Right ventricle myocardium inferior (tissue), 1 donor: ENCODE measurements at places on chromosomes 12 and 14.

GRCh38 chr12:52813885-52814709 lies at the start of gene KRT4:
KRT4 (minus strand) TSS chr12:52814116; CDS start chr12:52814058, 58 bp downstream.
- DNase-seq: no peak

DNA sequence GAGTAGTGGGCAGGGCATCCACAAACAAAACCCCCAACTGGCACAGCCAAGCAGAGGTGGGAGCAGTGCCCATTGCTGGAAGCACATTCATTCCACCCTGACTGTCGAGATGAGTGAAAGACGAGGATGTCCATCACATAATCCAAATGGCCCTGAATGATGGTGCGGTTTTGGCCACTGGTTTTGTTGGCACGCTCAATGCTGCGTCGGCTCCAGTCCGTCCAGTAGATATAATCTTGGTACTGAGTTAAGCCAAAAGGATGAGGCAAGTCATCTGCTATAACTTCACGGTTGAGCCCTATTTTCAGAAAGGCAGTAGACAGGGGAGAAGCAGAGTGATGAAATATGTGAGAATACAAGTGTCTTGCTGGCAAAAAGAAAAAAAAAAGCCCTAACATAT lies 88.1 kb downstream of the BCL2L14 start:
- no peak for DNase-seq

DNA sequence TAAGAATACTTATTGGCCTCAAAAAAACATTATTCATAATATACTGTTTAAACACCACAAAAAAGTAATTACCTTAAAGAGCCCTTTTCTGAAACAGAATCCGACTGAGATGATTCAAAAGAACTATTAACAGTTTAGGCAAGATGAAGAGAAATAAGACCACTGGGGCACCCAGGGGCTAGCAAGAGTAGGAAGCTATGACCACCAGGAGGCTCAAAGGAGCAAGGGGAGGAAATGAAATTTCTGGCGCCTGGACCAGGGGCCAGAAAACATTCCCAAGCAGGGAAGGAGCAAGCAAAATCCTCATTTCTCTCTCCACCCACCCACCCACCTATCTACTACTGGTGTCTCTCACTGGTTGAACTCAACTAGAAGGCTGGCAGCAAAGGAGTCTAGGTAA lies 6.3 kb upstream of the DCAF4 start:
- no peak for DNase-seq

DNA sequence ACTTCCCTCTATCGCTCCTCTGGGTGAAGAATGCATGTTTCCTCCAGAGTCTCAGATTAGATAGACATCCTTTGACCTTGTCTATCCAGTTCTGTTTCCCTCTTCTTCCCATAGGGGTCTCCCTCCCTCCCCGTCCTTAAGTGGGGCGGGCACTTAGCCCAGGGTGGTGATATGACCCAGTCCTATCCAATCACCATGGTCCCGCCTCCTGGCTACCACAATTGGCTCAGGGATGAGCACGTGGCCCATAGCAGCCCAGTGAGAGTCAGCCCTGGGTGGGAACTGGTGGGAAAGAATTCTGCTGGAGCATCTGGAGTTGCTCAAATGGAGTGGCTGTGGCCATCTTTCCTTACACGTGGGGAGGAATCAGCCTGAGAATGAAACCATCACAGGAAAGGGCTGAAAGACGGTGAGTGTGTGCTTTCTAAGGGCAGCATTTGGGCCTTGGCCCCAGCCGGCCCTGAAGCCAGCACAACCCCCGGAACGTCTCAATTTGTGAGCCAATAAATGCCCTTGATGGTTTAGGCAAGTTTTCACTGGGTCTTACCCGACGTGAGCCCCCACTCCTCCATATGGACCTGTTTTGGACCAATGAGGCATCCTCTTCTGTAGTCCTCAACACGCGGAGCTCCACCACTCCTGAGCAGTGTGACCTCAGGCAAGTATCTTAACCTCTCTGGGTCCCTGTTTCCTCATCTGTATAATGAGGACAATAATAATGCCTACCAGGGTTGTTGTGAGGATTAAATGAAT lies 14.4 kb upstream of the MLXIP start:
- DNase-seq: peak; percentile 93

- no peak for DNase-seq
These were observed 226.2 kb upstream of the CLEC14A start for GRCh38 chr14:38481952-38482678.

DNA sequence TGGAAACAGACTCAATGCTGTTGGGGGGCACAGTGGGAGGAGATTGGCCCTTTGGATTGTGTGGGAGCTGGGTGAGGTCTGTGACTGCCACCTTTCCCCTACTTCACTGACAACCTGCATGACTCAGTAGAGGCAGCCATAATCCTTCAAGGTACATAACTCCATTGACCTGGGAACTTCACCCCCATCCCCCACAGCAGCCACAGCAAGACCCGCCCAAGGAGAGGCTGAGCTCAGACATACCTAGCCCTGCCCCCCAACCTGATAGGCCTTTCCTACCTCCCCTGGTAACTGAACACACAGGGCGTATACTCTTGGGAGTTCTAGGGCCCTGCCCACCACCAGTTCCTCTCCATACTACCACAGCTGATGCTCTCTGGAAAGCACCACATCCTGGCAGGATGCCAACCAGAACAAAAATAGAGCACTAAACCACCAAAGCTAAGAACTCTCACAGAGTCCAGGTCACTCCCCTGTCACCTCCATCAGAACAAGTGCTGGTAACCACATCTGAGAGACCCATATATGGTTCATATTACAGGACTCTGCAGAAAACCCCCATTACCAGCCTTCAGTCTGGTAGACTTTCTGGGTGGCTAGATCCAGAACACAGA lies 703.9 kb downstream of the FSCB start:
- DNase-seq: no peak
